ENCODE measurements at places on chromosomes 2 and 18.

GRCh38 chr2:14428056-14428455, 204.5 kb upstream of the LRATD1 start:
- DNase-seq, result peak; percentile 7

GRCh38 chr18:51044928-51045585, 15.0 kb downstream of the SMAD4 start:
- DNase-seq, result peak; percentile 77

DNA sequence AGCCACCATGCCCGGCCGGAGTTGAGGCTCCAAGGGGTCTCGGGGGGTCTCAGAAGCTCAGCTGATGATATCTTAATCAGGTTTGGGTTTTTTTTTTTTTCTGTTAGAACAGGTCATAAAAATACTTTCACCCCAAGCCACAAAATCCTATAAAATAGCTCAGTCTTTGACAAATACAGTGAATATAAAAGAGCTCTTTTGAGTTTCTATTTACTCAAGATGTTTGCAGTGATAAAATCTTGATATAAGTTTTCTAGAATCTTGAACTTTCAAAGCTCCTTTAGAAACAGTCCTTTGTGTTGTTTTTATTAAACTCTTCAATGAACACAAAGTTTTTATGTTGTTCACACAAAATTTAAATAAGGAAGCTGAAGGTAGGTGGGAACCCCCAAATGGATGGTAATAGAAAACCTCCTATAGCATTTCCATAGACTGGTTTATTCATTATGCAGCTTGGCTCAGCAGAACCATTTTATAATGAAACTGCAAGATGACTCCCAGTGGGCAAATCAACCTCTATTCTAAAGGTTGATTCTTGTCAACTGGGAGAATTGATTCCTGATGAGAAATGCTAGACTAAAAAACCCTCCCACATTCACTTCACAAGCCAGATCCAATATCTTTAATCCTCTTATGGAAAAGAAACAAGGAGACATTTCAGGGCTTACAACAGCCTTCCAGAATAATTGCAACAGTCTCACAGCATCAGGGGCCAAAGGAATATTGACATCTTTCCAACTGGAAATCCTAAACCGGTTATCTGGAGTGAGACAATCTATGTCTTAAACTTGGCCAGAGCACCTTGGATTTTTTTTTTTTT, 13.6 kb upstream of the NARS1 start:
- no peak for DNase-seq

GRCh38 chr2:10216677-10217488, 85.8 kb upstream of the HPCAL1 start:
- no peak for DNase-seq
